D721Med (cell line): ENCODE measurements at places on chromosomes 13 and 19.

GRCh38 chr19:8335343-8336071, 7.6 kb downstream of the KANK3 start:
- DNase-seq, result no peak

DNA sequence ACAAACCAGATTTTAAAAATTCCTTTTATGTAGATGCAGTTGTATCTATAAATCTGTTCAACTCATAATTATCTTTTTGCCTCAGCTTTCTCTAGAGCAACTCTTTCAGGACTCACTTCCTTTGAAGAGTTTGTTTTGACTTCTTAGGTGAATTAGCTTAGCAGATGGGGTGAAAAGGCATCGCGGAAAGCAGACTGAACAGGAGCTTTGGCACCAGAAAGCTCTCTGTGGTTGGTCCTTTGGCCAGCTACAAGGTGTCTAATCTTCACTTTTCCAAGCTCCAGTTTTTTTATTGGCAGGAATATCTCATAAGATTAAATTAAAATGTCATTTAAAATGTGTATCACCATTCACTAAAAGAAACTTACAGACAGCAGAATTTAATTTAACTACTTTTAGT, 60.6 kb upstream of the KLF12 start:
- DNase-seq, result no peak

DNA sequence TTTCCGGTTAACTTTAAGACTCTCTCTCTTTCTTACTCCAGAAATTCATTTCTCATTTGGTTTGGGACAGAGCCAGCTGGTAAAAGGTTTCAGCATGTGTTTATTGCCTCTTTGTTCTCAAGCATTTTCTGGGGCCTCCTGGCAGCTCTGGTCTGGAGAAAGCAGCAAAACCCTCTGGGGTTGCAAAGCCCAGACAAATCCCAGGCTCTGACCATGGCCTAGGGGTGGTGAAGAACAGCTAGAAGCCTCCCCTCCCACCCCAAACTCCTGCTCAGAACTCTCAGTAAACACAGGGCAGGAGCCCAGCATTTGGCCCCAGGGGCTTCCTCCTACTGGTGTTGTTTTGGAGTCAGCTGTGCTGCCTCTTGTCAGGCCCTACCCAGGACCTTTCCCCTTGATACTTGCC, 124.2 kb upstream of the SERP2 start:
- DNase-seq, result no peak

GRCh38 chr13:43307921-43308433, 284.6 kb downstream of the DNAJC15 start:
- no peak for DNase-seq

GRCh38 chr13:40121722-40122121, 466.3 kb downstream of the COG6 start:
- DNase-seq, result no peak

GRCh38 chr13:84439108-84439507, 556.8 kb upstream of the SLITRK1 start:
- no peak for DNase-seq

- DNase-seq, result no peak
Measured at GRCh38 chr13:44380404-44381165, 7.0 kb downstream of the SERP2 start.

GRCh38 chr13:113949546-113949945, 24.3 kb downstream of the C13orf46 start:
- no peak for DNase-seq

DNA sequence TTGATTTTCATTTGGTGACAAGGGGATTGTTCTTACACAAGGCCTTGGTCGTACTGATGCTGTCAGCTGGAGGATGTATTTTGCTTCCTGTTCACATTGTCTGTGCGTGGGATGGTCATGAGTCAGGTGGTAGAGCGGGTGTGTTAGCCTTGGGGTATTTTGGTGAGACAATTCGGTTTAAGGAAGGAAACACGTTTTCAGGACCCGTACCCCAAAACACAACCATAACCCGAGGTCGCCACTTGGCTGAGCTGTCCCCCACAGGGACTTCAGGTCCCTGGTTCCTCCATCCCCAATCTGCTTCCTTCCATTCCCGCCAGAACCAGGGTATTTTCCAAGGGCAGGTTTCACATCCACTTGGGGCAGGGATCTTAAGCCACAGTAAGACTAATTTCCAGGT, 15.0 kb downstream of the MYO9B start:
- no peak for DNase-seq

GRCh38 chr19:1258707-1259205, 10.4 kb downstream of the MIDN start:
- no peak for DNase-seq

GRCh38 chr13:99471221-99472121, 29.8 kb upstream of the TM9SF2 start:
- DNase-seq, result no peak

DNA sequence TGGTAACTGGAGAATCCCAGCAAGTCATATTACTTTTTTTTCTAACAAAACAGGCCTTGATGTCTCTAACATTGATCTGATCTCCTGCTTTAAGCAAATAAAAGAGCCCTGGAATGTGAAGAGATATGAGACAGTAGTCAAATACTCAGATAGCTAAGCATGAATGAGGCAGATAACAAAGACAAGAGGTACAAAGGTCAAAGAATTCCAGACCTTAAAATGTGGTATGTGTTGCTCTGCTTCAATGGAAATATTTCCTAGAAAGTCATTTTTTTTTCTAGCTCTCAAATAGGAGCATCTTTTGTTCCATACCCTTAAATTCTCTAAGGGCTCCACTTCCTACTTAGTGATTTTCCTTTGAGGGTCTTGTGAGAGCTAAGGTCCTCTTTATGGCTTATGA, 54.6 kb downstream of the ZNF254 start:
- no peak for DNase-seq

DNA sequence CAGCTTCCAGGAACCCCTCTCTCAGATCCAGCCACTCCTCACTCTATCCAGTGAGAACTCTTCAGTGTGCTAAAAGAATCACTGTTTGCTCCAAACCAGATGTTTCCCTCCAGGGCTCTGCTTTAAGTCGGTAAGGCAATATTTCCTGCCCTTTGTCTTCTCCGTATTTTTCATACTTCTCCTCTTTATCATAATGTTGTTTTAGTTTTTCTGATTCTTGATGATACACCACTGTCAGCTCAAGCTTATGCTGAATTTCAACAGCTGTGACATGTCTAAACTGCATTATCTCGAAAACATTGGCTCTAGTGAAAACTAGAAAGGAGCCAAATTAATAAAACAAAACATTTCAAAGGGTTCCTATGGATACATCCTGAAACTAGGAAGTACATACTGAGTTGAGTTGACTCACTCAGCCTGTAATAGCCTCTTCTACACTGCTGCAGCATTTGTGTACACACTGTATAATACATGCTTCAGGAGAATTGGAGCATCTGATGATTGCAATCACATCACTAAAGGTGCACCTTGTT, 39.8 kb downstream of the GPR180 start:
- no peak for DNase-seq

GRCh38 chr13:114128624-114129522, 3.5 kb downstream of the RASA3 start:
- DNase-seq, result no peak

DNA sequence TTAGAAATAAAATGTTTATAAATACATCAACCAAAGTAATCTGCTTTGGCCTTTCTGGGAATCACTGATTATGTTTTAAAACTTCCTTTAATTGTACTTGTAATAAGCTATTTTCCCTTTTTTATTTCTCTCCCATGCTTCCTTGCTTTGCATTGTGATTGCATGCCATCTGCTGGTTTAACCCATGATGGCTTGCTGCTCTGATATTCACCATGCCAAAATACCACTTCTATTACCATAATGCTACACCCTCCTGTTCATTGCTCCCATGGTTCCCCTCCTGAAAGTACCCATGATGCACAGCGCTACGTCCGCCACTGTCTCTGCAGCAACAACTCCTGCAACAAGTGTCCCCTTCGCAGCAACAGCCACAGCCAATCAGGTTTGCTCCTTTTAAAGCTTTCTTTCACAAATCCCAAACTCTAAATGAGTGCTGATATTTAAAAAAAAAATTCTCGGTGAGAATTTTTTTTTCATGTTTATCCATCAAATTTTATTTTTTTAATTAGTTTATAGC, 67.7 kb upstream of the RAP2A start:
- DNase-seq, result no peak

DNA sequence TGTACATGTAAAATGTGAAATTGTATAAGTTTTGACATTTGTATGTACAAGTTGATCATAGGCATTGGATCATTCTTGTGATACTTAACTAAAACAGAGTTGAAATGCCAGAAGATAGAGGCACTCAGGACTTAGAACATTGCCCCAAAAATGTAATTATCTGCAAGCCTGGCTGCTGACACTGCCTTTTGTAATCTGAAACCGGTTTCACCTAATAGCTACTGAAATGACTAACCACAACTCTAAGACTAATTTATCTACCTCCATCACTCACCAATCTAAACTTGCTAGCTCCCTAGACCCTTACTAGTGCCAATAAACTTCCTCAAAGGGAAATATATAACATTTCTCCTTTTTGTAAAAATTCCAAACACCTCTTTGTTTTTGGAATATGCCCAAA, 2596.2 kb downstream of the PCDH9 start:
- DNase-seq, result no peak

GRCh38 chr13:36344886-36345437, 1.2 kb downstream of the SPART start:
- DNase-seq, result no peak

DNA sequence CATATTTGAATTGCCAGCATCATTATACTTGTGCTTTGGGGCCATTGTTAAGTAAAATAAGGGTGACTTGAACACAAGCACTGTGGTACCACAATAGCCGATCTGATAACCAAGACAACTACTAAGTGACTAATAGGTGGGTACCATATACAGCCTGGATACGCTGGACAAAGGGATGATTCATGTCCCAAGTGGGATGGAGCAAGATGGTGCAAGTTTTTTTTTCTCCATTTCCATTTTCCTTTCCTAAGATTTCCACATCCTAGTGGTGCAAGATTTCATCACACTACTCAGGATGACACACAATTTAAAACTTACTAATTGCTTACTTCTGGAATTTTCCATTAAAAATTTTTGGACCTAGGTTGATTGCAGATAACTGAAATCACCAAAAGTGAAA, 15.1 kb downstream of the BRCA2 start:
- no peak for DNase-seq

DNA sequence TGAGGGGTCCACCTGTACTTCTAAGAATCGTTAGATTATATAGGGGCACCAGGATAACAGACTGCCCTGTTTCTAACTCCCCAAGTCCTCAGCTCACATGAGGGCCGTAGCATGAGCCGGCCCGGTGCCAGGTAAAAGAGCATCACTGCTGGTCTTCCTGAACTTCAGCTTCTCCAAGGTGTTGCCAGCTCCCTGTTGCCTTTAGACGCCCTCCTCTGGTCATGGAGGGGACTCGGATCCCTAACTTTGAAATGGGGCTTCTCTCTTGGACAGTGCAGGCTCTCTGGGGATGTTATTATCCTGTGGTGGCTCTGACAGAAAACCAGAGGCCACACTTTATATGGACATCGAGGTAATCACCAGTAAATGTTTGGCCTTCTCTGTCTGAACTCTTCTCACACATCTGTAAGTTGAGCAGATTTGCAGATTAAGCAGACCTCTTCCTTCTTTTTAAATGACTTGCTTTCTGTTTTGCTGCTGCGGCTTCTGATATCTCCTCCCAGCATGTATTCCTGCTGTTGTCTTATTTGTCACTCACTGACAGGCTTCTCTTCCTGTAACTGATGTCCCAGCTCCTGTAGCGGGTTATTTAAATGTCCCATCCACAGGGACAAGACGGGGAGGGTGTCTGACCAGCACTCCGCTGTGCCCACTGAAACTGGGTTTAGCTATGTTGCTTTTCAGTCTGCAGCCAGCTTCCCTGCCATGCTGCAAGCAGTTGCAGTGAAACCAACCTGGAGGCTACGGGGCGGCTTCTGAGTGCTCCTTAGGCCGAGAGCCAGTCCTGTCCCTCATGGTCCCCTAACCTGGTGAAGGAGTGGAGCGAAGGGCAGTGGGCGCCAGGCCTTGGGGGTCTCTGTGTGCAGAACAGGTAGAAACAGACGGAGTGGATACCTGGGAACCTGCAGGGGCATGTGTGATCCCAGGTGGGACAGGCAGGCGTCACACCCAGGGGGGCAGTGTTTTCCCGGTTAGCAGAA, 39.2 kb downstream of the TSSK6 start:
- DNase-seq, result no peak

GRCh38 chr13:36051082-36051481, 80.1 kb downstream of the DCLK1 start:
- DNase-seq, result no peak

- no peak for DNase-seq
Measured at GRCh38 chr13:99087954-99088491, 110.2 kb upstream of the DOCK9 start.

DNA sequence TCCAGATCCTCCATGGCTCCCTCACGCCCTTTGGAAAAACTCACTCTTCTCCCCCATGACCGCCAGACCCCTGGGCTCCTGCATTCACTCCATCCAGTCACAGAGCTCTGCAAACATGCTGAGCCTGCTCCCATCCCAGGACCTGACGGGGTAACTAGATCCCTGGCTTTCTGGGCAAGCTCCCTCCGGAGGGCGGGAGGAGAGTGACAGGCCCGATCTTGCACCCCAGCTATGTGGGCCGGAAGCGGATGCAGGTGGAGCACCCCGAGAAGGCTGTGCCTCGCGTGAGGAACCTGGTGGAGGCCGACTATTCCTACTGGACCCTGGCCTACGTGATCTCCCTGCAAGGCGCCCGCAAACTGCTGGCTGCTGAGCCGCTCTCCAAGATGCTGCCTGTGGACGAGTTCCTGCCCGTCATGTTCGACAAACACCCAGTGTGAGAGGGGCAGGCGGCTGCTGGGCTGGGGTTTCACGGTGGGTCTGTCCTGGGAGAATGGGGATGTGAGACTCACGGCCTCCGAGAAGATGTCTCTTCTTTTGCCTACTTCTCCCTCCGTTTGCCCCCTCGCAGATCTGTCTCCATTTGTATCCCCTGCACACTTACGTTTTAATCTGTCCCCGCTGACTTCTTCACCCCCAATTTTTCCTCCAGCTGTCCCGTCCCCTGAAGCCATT, 25.2 kb downstream of the COLGALT1 start:
- DNase-seq, result no peak

- DNase-seq, result no peak
Measured at GRCh38 chr13:26262156-26262555, 8.2 kb downstream of the CDK8 start.

GRCh38 chr19:19417628-19418245, 12.3 kb downstream of the GATAD2A start:
- no peak for DNase-seq

DNA sequence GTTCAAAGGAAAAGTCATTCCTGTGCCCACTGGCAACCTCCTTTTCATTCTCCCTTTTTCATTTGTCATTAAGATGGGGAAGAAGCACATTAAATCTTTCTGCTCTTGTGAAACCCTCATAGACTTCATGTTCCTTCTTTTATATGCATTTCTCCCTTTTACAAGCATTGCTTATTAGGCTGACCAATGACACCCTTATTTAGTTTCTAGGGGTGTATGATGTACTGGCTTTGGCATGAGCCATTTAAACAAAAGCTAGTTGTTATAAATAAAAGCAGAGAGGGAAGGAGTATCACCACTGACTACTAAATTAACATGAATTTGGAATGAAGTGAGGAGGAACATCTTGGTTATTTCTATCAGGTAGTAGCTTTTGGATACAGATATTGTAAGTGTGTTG, 68.2 kb upstream of the PCDH9 start:
- DNase-seq, result no peak

GRCh38 chr19:17246681-17247425, 1.1 kb upstream of the NR2F6 start:
- DNase-seq, result no peak

GRCh38 chr19:49335071-49335783, at the start of gene CD37:
TSS of gene CD37 (plus strand) at chr19:49335406. CDS start at chr19:49335541, 135 bp downstream.
- no peak for DNase-seq

GRCh38 chr13:112693831-112694497, 4.1 kb downstream of the ATP11A start:
- DNase-seq, result no peak
